NCI-H1417 treated with DMSO at 0.1 percent for 48 hours (cell line): ENCODE measurements at places on chromosomes 2 and 18.

- no peak for DNase-seq
Observed at GRCh38 chr18:75805265-75805664, 377.8 kb upstream of the SMIM21 start.

DNA sequence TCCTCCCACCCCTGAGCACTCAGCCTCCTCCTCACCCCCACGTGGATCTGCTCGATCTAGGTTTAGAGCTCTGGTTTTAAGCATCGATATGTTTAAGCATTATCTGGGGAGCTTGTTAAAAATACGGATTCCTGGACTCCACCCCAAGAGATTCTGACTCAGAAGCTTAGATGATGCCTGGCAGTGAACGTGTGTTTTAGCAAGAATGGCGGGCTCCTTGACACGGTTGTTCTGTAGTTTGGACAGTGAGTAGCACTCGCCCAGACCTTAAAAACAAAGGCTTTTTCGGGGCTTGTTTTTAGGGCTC, 47.3 kb downstream of the LDLRAD4 start:
- DNase-seq: no peak

- no peak for DNase-seq
Observed at GRCh38 chr2:46493241-46493970, 14.0 kb downstream of the TMEM247 start.

DNA sequence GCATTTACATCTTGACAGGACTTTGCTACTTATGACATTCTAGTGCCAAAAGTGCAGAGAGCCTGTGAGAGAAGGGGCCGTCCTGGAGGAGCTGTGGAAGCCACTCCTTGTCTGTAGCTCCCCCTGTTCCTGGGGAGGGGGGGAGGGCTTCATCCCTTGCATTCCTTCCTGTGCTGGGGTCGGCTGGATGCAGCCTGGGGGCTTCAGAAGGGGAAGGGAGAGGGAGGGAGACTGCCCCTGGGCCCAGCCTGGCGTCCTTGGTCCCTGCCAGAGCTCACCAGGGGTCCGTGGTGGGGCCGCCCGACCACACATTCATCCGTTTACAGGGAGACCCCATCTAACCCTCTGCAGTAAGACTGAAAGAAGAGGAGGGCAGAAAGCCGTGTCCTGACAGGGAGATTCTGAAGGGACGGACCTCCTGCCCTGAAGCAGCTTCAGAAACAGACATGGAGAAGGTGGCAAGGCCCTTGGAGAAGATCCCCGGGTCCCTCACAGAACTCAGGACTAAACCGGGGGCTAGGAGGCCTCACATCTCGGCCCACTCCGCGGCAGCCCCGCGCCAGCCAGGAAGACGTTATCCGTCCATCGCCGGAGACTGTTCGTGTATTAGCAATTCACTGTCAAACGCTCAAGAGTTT, 258.3 kb upstream of the SALL3 start:
- no peak for DNase-seq

DNA sequence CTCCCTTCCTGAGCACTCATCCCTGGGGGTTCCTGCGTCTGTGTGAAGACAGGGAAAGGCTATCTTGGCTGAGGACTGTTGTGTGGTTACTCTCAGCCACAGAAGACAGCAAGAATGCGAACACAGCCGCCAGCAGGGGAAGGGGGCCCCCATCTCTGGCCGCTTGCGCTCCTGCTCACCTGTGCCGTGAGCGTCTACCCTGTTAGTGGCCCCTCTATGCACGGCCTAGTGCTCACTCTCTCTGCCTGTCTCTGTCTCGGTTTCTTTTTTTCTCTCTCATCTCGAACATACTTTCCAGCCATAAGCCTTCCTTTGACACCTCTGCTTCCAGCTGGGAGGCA, 206.7 kb upstream of the APCDD1 start:
- no peak for DNase-seq

DNA sequence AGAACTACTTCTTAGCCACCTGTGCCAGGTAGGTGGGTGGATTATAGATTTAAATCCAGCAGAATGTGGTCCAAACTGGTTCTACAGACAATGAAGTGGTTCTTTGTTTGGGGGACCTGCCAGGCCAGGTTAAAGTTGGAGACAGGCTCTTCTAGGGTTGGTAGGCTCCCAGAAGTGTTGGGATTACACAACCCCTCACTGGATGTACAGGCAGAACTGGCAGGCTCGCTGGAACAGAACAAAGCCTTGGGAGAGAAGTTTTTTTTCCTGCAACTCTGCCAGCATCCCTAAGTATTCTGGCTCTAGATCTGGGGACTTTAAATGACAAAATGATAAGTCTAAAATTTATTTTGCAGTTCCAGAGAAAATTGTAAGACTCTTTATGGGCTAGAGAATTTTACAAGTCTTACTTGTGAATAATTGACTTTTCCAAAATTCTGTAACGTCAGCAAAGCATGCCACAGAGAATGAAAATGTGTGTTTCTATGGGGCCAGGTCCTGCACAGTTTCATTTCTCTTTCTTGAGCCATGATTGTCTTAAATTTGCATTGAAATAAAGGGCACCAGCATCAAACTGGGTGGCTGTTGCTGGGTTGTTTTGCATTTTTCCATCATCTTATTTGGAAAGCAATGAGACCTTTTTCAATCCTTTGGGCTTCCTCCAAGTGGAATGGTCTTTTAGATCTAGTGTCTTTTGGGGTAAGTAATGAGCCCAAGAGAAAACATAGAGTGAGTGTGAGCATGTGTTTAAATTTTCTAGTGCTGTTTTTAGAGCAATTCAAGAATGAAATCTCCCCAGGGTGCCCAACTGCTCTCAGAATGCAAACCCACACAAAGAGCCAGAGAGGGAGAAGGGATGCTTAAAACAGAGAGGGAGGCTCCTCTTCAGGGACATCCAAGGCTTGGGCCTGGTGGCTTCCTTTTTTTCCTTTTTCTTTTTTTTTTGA, 32.4 kb upstream of the ATL2 start:
- no peak for DNase-seq

DNA sequence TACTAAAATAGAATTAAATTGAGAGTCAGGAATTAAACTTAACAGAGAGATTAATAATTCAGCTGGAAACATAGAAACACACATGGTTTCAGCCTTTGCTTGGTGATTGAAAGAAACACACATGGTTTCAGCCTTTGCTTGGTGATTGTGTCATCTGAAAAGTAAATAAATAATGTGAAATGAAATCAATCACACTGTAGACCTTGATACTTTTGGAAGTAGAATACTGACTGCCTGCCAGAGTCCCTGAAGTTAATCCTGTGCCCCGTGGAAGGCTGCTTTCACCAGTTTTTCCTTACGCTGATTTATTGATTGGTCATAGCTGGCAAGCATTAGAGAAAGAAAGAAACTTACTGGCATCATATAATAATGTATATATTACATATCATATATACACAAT, 1252.7 kb upstream of the FAM98A start:
- DNase-seq: no peak

DNA sequence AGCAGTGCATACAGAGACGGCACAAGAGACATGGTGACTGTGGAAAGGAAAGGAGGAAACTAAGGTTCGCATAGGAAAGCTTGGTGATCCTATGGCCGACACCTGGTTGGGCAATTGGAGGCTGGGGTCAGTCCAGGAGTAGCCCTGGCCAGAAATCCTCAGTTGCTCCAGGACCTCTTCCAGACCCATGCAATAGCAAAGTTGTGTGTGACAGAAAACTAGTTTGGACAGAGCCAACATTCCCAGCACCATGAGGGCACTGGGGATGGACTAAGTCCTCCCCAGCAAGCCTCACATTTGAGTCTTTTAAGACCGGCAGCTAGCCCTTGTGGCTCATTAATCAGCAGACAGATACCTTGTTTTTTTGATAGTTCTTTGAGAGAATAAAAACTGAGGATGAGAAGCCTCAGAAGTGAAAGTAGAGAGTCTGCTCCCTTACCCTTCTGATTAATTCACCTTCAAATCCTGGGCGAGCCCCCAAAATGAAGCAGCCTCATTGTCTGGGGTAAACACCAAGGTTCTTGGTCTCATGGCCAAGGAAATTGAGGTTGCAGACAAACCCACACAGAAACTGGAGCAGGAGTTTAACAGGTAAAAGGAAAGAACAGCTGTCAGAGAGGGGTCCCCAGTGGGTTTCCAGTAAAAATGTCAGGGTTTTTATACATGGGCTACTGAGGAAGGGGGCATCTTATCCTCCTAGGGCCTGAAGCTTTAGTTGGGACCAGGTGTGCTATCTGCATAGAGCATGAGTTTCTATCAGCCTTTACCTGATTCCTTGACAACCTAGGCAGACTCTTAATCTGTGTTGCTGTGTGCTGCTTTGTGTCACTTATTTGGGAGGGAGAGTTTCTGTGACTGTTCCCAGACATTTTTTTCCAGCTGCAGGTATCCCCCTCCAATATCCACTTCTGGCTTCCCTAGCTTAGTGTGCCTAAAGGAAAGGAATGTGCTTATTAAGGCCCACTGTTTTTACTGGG, 39.1 kb downstream of the STK17B start:
- DNase-seq: no peak

DNA sequence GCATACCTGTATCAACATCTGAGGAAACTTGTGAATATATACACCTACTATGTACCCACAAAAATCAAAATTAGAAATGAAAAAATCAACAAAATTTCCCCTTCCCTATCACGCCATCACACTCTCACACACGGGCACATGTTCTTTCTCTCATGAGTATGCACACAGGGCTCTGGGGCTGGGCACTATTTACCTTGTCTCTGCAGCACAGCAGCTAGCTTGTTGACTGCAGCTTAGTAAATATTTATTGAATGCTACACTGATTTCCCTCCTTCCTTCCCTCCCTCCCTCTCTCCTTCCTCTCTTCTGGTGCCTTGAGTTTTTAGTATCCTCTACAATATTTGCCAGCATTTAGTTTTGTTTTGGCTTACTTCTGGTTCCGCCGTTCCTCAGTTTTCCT, 182.7 kb upstream of the LHCGR start:
- no peak for DNase-seq

- DNase-seq: no peak
Observed at GRCh38 chr18:73711256-73711655, 436.4 kb downstream of the FBXO15 start.
